ENCODE measurements at places on chromosomes 5 and 9.

- DNase-seq = no peak
Measured at GRCh38 chr5:147417135-147417813, 92.6 kb downstream of the DPYSL3 start.

DNA sequence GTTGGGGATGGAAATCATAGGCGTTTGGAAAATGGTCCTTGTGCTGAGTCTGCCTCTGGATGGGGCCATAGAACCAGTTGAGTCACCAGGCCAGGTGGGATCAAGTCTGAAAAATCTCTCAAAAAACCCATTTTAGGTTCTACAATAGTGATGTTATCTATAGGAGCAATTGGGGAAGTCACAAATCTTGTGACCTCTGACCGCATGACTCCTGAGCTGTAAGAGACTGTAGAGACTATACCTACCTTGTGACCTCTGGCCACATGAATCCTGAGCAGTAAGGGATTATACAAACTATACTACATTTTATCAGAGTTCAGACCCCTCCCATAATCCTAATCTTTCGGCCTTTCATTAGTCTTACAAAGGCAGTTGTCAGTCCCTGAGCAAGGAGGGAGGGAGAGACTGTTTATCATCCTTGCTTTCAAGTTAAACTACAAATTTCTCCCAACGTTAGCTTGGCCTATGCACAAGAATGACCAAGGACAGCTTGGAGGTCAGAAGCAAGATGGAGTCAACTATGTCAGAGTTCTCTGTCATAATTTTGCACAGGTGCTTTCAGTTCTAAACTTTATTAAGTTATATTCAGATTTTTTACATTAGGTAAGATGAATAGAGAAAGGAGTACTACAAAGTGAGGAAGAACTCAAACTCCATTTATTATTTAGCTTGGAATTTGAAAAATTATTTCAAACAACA lies 11.5 kb upstream of the JMY start:
- DNase-seq = no peak

- no peak for DNase-seq
Measured at GRCh38 chr9:116209414-116210116, 56.0 kb downstream of the PAPPA start.

- peak; percentile 77 for DNase-seq
Measured at GRCh38 chr5:145557345-145557744, 277.8 kb downstream of the PRELID2 start.

- peak; percentile 59 for DNase-seq
Measured at GRCh38 chr5:179228341-179229121, 116.7 kb downstream of the ADAMTS2 start.

GRCh38 chr9:21252721-21253547 lies 13.1 kb upstream of the IFNA14 start:
- DNase-seq = peak; percentile 67

DNA sequence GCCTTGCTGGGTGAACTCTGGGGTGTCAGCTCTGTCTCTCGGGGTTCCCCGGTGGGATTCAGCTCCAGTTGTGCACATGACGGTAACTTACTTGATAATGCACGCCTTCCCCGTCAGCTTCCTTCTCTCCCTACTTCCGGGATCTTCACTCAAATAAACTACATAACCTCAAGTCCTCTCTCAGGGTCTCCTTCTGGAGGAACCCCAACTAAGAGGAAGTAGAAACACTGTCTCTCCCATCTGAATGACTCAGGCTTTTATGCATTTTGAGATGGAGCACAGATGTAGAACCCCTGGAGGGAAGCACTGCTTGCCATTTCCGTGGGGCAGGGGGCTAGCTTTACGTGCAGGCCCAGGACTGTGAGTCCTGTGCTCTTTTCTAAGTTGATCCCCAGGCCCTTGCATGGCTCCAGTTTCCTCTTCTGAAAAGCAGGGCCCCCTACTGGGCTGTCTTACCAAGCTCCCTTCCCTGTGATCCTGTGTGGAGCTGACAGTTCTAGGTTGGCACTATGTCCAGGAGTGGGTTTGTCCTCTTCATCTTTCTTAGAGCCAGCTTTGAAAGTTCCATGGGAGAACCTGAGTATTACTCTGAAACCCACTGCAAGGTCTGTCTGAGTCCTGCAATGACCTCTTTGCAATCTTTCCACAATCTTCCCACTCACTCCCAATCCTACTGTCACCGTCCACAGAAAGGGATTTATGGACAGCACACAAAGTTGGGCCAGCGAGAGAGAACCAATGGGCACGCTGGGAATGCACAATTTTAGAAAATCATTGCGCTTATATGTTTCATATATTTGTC lies 17.7 kb downstream of the S1PR3 start:
- DNase-seq = no peak

DNA sequence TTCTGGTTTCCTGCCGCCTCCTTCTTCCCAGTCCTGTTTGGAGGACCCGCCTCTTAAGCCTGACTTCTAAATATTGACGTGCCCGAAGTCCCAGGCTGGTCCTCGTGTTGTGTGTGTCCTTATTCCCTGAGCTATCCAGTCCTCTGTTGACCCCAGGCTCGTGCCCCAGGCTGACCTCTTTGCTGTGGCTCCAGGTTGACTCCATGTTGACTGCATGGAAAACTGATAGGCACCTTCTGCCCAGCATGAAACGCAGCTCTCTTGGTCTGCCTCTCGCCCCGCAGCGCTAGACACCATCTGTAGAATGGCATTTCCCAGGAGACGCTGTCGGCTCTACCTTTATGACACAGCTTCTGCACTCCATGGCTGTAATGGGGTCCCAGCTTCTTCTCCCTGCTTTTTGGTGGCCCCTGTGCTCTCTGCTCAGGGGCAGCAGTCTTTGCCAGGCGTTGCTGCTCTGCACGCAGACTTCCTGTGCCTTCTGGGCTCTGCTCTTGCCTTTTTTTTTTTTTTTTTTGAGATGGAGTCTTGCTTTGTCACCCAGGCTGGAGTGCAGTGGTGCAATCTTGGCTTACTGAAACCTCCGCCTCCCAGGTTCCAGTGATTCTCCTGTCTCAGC lies 28.4 kb downstream of the EHMT1 start:
- no peak for DNase-seq

GRCh38 chr5:96051401-96051830 lies 89.8 kb upstream of the ELL2 start:
- DNase-seq = no peak

DNA sequence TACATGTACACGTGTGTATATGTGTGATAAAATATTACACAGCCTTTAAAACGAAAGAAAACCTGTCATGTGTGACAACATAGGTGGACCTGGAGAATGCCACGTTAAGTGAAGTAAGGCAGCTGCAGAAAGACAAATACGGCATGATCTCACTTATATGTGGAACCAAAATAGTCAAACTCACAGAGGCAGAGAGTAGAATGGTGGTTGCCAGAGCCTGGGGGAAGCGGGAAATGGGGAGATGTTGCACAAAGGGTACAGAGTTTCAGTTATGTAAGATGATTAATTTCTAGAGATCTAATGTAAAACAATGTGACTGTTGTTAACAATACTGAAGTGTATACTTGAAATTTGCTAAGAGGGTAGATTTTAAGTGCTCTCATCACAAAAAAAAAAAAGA lies 34.8 kb downstream of the ADAMTS12 start:
- no peak for DNase-seq

GRCh38 chr5:106307265-106307664 lies 1363.5 kb downstream of the EFNA5 start:
- peak; percentile 53 for DNase-seq

- DNase-seq = peak; percentile 85
Measured at GRCh38 chr5:82018462-82018861, 46.6 kb downstream of the ATG10 start.

- DNase-seq = no peak
Measured at GRCh38 chr5:125042261-125042890, 295.9 kb upstream of the ZNF608 start.

- DNase-seq = no peak
Measured at GRCh38 chr9:73701415-73702057, 549.9 kb downstream of the ANXA1 start.

GRCh38 chr5:115374057-115374775 lies 77.8 kb upstream of the CCDC112 start:
- DNase-seq = no peak
